Activated CD4-positive, alpha-beta T cell treated with anti-CD3 and anti-CD28 coated beads for 24 hours (primary cell): ENCODE measurements at places on chromosomes 16 and 17.
A peak's percentile ranks its signal among the peaks of the same experiment; 100 is the strongest.

DNA sequence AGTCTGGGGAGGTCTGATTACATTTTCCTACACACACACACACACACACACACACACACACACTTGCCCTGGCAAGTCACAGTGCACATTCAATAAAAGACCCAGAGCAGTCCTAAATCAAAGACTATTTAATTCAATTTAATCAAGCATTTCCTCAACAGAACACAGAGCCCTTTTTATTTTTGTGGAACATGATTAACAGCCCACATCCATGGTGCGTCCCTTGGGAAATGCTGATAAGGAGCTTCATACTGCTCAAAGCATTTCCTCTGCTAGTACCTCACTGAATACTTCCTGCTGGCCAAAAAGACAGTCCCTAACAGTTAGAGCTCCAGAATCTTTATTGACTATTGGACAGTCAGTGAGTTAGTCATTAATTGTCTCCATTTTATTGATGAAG lies 43.1 kb upstream of the MYH10 start:
- no peak for DNase-seq

DNA sequence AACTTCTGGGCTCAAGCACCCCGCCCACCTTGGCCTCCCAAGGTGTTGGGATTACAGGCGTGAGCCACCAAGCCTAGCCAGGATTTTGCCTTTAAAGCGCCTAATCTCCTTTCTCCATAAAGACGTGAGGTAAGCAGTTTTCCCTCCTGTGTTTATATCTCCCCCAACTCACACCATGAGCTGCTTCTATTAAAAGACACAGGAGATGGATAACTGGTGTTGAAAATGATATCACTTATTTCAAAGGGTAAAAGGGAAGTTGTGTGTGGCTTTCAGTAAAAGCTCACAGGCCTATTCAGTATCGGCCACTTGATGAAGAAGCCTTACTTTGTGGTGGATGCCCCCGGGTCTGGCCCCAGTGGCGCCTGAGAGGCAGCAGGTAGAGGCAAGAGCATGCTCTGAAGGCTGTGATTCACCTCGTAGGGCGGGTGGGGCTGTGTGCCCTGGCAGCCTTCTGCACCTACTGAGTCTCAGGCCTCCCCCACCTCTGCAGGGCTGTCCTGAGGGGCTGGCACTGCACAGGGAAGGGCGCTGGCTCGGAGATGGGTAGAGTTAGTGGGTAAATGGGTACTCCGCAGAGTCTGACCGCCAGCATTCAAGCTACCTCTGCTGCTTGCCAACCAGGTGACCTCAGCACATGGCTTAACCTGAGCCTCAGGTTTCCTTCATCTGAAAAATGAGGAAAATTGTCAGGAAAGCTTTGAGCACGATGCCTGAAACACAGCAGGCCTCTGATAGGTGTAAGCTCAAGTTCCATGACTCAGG lies 146.8 kb downstream of the CLEC16A start:
- DNase-seq, result no peak

DNA sequence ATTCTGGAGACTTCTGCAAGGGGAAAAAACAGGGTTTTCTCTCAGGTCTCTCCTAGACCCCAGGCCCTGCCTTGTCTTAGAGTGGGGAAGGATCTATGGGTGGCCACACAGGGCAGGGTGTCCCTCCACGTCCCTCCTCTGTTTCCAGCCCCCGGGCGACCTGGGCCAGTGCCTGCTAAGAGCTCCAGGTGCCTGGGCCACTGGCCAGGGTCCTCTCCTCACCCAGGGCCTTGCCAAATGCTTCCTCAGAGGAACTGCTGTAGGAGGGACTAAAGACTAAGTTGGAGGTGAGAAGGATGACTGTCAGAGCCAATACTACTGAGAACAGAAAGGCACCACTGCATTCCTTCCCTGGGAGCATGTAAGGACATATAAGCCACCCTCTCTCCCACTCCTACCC lies 11.4 kb downstream of the NOS2 start:
- DNase-seq, result no peak

GRCh38 chr17:15414532-15415306 lies 52.7 kb downstream of the CDRT4 start:
- DNase-seq, result no peak

DNA sequence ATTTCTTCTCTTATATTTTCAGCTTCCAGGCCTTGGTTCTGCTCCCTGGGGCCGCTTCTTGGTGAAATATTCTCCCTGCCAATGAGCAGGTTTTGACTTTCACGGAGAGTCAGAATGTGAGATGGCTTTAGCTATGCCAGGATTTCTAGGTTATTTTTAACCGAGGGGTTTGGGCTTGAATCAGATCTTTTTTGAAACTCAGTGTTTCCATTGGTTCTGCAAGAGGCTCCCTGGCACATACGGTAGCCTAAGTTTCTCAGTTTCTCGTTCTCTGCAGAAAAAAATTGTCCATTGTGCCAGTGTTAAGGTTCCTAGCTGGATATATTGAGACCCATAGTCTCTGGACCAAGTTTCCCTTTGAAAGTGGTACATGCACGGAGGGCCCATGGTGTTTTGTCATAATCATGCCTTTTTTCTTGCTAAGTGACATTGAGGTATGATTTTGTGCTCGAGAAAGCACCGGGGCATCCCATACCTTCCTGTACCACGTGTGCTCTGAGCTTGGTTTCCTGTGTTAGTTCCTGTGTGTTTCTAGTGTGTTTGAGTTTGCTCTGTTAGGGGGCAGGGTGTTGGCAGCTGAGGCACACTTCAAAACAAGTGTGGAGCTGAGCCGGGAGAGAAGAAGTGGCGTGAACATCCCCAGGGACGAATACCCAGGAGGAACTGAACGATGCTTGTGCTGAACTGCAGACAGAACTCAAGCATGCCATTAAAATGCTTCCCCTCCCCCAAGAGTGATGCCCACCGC lies 127.2 kb downstream of the HS3ST3B1 start:
- DNase-seq, result peak; percentile 23

DNA sequence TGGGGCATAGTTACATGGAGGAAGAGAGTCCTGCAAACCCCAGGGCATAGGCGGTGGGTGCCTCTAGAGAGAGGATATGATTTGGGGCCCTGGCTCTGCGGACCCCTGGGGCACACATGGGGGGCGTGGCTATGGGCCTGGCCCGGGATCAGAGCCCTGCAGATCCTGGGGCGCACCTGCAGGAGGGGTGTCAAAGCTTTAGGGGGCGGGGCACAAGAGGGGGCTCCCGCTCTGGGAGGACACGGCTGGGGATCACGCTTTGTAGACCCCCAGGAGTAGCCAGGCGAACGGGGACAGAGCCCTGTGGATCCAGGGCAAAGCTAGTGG lies 497 bp downstream of the BCL7C start:
- DNase-seq, result no peak

DNA sequence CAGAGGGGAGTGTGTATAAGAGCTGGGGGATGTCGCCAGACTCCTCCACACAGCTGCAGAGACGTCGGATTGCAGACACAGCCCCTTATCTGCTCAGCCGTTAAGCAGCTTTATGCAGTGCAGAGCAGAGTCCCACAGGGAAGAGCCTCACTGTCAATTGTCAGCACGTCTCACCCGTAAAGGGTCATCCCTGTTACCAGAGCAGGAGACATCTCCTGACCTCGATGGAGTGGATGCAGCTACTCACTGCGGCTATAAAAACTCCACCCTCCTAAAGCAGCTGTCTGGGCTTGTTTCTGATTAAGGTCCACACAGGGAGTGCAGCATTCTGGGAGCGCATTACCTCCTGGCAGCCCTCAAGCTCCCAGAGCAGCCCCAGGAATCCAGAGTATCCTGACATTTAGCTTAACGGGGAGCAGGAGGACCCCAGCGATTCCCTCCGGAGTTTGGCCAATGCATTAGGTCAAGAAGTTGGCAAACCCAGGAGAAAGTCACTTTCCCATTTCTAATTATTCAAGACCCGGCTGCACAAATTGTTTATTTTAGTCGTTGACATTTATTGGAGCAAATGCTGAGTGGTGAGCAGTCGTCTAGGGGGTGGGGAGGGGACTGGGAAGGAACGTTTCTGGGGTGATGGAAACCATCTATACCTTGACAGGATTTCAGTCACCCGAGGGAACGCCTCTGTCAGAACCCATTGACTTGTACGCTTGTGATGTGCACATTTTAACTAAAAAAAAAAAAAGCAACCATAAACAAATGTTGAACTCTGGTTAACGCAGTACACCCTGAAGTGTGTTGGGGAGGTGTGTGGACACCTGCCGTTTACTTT lies 100.0 kb upstream of the ZNF469 start:
- DNase-seq, result no peak

GRCh38 chr16:11090232-11090631 lies 145.9 kb downstream of the CLEC16A start:
- no peak for DNase-seq

- DNase-seq, result no peak
Measured at GRCh38 chr17:6501359-6501758, 55.0 kb downstream of the PITPNM3 start.

DNA sequence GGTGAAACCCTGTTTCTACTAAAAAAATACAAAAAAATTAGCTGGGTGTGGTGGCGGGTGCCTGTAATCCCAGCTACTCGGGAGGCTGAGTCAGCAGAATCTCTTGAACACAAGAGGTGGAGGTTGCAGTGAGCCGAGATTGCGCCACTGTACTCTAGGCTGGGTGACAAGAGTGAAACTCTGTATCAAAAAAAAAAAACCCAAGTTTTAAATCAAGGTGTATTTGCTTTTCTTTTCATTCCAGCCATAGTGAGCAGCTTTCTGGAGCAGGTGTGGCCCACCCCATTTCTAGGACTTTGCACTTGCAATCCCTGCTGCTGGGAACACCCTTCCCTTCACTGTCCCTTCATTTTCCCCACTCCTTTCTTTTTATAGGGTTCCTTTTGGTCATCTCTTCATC lies 28.8 kb downstream of the TMEM238L start:
- DNase-seq, result no peak

DNA sequence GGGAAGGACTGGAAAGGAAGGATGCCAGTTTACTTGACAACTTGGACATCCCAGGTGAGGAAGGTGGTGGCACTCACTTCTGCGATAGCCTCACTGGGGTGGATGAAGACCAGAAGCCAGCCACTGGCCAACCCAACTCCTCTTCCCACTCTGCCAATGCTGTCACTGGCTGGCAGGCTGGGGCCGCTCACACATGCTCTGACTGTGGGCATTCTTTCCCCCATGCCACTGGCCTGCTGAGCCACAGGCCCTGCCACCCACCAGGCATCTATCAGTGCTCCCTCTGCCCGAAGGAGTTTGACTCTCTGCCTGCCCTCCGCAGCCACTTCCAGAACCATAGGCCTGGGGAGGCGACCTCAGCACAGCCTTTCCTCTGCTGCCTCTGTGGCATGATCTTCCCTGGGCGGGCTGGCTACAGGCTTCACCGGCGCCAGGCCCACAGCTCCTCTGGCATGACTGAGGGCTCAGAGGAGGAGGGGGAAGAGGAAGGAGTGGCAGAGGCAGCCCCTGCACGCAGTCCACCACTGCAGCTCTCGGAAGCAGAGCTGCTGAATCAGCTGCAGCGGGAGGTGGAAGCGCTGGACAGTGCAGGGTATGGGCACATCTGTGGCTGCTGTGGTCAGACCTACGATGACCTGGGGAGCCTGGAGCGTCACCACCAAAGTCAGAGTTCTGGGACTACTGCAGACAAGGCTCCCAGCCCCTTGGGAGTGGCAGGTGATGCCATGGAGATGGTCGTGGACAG lies 4.5 kb downstream of the ZNF646 start:
- no peak for DNase-seq

DNA sequence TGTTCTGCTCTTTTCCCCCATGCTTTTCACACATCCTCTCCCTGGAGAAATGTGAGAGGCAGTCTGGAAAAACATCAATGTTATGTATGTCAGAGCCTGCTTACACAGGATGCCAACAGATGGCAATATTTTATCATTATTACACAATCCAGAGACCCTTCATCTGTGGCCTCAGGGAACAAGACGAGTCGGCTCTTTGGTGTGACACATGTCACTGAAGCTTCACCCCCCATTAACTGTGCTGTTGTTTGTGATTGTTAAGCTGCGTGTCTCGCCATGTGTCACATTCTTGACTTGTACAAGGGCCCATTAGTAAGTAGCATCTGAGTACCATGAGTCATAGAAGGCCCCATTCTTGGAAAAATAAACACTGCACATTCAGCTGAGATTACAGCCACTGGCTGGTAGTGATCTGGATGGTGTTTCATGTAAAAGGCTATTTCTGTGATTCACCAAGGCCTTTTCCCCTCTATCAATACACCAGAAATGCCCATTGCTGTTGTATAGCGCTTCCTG lies 682.1 kb upstream of the SOX9 start:
- no peak for DNase-seq

GRCh38 chr17:37608351-37609169 lies 658 bp downstream of the SYNRG start:
- no peak for DNase-seq

DNA sequence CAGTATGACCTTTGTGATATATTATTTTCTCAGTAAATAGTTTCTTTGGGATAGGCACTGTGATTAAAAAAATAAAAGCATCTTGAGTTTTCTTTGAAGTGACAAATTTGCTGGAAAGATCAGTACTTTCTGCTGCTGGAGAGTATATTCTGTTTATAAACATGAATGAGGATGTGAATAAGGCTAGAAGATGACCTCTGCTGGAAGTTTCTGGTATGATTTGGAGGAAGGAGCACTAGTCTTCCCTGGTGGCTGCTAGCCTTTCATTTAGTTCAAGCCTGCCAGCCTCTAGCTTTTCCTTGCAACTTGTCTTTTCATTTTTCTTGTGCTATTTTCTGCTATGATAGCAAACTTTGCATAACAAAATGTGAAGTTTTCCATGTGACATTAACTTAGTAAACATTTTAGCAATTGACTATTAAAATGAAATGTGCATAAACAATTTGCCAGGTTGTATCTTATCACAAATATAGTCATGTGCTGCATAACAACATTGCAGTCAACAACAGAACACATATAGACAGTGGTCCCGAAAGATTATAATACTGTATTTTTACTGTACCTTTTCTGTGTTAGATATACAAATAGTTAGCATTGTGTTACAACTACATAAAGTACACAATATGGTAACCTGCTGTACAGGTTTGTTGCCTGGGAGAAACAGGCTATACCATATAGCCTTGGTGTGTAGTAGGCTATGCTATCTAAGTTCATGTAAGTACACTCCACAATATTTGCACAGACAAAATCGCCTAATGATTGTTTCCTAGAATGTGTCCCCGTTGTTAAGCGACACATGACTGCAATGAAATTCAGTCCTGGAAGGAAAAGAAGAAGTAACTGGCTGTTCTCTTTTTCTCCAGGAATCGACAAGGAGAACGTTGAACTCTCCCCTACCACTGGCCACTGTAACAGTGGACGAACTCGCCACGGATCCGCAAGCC lies 18.1 kb upstream of the RAB11FIP4 start:
- DNase-seq, result no peak

DNA sequence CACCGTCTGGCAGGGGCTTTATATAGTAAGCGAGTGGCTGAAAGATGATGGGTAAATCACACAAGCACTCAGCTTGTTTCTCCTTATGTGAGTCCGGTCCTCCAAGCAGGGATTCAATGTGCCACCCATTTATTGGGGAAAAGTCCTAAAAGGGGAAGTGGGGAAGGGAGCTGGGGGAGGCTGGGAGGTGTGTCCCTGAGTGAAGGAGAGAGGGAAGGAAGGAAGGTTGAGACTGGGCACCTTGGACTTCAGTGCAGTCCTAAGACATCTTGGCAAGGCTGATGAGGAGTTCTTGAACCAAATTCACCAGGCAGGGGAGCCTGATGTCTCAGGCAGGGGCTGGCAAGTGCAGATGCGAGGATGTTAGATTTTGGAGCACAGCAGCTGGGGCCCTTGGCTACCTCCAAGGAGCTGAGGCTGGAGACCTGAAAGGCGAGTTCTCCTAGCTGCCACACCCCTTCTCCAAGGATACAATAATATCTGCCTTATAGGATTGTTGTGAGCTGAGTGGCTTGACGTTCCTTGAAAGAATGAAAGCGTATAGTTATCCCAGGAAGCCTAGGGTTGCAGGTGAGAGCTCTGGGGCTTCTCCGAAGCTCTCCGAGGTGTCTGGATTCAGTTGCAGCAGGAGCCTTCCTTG lies 23.0 kb upstream of the CYLD start:
- DNase-seq, result no peak

GRCh38 chr16:24571096-24571495 lies 31.7 kb downstream of the RBBP6 start:
- no peak for DNase-seq
